Ecto neural progenitor cell (in vitro differentiated cells): ENCODE measurements at places on chromosomes 3 and 15.

DNA sequence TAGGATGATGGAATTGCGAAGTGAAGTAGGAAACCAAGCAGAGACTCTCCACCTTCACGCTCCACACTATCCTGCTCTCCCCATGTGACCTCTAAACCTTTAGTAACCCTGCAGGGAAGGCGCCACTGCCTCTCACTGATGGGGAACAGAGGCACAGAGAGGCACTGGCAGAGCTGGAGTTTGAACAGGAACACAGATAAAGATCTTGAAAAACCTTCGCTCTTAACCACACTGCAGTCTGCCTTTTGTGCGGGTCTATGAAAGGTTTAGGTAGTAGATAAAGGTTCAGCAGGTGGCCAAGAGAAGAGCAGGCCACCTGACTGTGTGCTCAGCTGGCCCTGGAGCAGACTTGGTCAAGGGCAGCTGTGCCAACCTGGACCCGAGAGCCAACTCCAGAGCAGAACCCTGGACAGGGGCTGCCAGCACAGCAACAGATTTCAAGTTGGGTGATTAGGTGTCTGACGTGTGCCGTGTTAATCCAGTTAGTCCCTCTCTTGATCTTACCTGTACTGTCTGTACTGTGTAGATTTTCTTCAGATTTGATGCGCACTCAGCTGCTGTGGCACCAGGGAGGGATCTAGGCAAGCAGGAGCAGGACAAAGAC lies 15.2 kb downstream of the EIF4E3 start:
- no peak for DNase-seq

DNA sequence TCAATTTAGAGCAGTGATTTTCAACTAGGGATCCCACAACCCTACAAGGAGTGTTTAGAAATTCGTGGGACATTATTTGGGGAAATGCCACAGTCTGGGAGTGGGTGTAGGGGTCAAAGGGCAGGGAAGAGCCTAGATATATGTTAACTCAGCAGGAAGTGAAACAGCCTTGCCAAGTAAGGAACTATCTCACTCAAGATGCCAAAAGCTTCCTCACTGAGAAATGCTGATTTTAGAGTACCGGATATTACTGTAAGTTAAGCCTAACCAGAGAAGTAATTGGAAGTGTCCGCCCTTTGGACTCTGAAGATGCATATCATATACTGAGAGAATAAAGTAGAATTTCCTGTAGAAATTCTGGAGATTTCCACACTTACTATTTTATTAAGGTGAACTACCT lies 158.6 kb downstream of the BBX start:
- DNase-seq: no peak

- no peak for DNase-seq
Observed at GRCh38 chr3:57029924-57030323, 30.5 kb upstream of the SPATA12 start.

DNA sequence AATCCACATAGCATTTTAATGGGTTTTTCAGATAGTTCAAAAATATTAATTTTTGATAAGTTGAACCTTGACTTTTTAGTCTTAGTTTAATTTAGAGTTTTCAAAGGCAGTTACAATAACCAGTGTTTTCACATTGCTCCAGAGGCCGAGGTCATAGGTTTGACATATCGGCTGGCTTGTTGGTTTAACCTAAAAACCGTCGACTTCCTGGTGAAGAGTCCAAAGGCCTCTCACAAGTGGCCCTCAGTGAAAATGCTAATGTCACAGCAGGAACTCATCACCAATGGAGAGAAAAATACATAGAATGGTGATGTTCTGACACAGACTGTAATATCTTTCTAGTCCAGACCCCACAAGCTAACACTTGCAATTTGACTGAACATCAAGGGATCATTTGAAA lies 642.3 kb downstream of the PLOD2 start:
- DNase-seq: no peak

DNA sequence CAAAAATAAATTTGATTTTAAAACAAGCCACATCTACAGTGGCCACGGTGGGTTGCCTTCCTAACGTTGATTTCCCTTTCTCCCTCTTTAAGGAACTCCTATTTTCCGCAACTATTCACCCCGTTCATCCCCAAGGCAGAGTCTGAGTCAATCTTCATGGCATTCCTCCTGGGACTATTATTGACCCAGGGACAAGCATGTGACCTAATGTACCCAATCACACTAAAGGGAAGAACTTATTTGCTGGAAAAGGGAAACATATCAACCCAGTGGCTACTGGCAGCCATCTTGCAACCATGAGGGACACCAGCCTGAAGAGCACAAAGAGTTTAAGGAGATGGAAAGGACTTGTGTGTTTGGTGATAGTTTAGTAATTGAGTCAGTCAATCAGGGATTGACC lies 55.4 kb upstream of the ARHGEF3 start:
- no peak for DNase-seq

- no peak for DNase-seq
Observed at GRCh38 chr3:190883973-190884832, 21.7 kb upstream of the GMNC start.
